ENCODE measurements at places on chromosomes 2 and 18.

GRCh38 chr2:220787251-220787650 is 784.9 kb downstream of the EPHA4 start:
- DNase-seq = no peak

DNA sequence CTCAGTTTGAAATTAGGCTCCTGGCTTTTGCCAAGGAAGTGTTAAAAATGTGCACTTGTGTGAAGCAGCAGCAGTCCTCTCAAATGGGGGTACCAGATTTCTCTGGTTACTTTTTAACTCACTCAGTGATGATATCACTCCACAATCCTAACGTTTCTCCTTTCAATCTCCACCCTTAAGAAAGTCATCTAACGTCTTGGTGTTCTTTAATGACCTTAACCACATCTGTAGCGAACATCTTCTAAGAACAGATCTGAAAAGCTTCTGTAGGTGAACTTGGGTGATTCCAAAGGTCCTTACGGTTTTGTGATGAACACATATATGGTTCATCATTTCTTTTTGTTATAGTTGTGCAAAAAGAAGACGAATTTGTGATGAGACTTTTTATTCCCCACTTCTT is 73.2 kb downstream of the DOCK10 start:
- no peak for DNase-seq

DNA sequence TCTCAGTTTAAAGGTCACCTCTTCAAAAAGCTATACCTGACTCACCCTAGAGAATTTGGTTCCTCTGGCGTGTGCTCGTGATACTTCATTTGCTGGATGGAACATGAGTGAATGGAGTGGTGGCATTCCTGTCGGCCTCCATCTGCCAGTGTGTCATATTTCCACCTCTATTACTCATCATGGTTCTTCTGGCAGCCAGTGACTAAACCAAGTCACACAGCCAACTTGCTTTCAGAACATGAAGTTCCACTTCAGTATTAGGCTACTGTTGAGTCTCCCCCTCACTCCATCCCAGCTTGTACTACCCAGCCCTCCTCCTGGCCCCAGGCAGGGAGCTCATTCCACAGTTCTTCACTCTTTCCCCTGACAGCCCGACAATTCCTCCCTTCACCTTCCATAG is 169.8 kb downstream of the MREG start:
- DNase-seq = no peak

GRCh38 chr2:131426727-131427126 is 49.2 kb upstream of the TUBA3D start:
- DNase-seq = no peak

DNA sequence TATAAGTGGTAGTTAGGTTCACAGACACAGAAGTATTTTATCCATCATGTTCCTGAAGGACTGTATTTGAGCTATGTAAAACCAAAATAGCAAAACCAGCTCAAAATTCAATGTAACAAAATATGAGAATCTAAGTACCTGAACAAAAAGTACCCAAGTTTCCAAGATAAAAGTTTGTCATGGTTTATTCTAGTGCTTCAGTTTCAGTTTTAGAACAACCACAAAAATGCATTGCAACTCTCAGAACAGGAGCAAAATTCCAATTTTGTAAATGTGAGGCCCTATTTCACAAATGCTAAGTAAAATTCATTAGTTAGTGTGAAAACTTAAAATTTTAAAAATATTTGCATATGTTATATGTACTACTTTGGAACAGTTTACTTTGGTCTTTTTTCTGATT is 5.0 kb upstream of the ALPK2 start:
- DNase-seq = no peak

DNA sequence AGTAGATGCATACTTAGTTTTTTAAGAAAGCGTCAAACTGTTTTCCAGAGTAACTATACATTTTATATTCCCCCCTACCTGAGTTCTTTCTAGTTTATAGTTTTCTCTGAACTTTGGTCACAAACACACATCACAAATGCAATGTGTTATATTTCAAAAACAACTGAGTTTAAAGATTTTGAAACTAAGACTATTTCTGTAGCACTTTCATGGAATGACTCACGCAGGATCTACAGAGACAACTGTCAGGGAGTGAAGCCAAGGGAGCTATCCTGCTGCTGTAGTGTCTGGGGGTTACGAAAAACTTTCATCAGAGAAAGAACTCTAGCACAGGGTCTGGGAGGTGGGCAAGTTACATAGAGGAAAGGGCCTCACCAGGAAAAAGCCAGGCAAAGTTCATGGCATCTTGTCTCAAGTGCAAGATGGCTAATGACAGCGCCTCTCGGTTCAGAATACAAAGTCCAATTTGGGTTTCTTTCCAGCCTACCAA is 66.8 kb downstream of the UXS1 start:
- no peak for DNase-seq

- DNase-seq = no peak
Measured at GRCh38 chr2:183186296-183186695, 62.1 kb downstream of the NUP35 start.

- peak; percentile 18 for DNase-seq
Measured at GRCh38 chr2:241007880-241008710, 9.7 kb downstream of the SNED1 start.

DNA sequence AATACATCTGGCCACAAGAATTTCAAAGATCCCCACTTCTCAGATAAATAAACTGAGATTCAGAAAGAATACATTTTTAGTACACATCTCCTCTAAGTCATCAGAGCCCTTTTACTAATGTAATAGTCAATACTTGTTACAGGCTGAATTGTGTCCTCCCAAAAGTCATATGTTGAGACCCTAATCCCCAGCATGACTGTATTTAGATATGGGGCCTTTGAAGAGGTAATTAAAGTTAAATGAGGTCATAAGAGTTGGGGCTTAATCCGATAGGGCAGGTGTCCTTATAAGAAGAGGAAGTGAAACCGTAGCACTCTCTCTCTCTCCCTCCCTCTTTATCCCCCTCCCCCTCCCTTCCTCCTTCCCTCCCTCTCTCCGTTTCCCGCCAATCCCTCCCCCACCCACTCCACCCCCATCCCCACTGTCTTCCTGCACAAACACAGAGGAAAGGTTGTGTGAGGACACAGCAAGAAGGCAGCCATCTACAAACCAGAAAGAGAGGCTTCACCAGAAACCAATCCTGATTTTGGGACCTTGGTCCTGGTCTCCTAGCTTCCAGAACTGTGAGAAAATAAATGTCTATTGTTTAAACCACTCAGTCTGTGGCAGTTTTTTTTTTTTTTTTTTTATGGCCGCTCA is 66.6 kb upstream of the ZNF397 start:
- no peak for DNase-seq

GRCh38 chr2:192854706-192855105 is 660.0 kb upstream of the TMEFF2 start:
- no peak for DNase-seq

DNA sequence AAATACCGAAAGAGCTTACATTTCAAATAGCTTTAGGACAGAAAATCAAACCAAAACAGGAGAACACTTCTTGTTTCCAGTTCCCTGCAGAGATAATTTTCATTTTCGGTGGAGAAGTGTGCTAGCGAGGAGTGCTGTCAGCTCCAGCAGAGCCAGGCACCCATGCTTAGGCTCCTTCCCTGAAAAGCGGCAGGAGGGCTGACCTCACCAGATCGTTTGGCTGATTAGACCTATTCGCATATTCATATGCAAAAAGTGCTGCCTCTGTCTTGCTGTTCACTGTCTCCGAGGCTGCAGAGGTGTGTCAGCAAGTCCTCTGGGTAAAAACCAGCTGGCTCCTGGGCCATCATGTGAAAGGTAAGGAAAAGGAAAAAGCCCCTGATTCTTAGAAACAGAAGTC is 225.8 kb upstream of the COPS8 start:
- no peak for DNase-seq

- no peak for DNase-seq
Measured at GRCh38 chr18:49394191-49394590, 66.3 kb downstream of the DYM start.
